ENCODE measurements at places on chromosomes 7 and 10.

- no peak for DNase-seq
Measured at GRCh38 chr10:52525761-52526160, 211.7 kb downstream of the DKK1 start.

DNA sequence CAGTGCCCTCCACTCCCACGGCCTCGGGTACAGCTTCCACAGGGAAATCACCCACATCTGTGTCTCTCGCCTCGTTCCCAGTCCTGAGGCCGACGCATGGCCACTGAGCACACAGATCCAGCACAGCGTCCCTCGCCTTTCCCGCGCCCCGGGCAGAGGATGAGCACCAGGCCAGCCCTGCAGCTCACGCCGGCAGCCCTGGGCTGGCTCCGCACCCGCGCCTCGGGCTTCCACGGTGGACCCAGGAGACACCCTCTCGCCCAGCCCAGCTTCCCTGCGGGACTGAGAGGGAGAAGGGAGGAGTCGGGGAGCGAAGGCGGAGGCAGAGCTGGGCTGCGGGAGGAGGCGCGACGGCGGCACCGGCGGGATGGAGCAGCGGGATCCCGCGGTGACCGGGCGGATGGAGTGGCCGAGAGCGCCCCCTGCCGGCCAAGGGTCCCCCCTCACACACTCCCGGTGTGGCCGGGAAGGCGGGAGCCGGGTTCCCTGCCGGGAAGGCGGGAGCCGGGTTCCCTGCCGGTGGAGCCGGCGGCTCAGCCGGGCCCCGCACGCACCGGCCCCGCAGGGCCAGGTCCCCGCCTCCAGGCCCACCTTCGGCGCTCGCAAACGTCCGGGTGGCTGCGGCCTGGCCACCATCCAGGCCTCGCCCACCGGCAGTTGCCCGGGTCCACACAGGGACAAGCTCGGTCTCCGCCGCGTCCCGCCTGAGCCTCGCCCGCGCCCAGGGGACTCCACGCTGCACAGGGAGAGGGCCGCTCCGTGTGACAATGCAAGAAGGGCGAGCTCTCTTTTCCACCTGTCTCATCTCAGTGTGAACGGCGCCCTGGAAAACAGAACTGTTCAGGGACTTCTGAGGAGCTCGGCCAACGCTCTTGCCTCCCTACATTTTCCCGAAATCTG is 110.3 kb upstream of the LANCL2 start:
- DNase-seq: peak; percentile 81

DNA sequence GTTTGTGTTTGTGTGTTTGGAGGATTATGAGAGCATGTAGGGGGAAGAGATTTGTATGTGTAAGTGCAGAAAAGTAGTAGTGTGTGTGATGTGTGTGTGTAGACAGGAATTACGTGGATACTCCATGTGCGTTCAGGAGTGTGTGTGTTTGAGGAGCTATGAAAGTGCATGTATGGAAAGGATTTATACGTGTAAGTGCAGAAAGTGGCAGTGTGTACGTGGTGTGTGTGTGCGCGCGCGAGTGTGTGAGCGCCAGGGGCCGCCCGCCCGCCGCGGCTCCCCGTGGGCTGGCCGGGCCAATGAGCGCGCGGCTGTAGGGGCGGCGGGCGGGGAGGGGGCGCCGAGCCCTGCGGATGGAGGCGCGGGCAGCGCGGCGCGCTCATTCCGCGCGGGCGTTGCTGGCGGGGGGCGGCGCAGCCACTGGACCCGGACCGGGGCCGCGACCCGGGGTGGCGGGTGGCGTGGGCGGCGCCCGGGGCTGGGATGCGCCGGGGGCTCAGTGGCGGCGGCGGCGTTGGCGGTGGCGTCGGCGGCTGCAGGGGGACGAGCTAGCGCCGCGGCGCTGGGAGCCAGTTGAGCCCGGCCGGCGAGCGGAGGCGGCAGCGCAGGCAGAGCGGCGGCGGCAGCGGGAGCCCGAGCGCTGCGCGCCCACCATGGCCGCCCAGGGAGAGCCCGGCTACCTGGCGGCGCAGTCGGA is at the start of gene BICC1:
BICC1 (plus strand) TSS at position 382 of the 697 bp plus-strand sequence; CDS start at position 654, 272 bp downstream.
- DNase-seq: no peak

DNA sequence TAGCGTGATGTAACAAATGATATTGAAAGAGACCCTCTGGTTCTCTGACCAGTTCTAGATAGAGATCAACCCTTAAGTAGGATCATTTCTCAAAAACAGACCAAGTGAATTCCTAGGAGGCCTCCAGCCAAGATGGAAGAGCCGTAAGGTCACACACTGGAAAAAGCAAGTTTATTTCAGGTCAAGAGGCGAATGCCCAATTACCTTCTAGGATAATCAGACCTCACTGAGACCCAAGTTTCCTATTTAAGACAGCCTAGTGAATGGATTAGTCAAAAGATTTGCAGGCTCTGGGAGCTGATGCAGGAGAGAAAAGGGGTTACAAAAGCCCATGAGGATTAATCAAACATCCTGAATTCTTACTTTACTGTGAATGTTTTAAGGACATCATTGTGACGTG is 486.1 kb upstream of the NRP1 start:
- peak; percentile 83 for DNase-seq

DNA sequence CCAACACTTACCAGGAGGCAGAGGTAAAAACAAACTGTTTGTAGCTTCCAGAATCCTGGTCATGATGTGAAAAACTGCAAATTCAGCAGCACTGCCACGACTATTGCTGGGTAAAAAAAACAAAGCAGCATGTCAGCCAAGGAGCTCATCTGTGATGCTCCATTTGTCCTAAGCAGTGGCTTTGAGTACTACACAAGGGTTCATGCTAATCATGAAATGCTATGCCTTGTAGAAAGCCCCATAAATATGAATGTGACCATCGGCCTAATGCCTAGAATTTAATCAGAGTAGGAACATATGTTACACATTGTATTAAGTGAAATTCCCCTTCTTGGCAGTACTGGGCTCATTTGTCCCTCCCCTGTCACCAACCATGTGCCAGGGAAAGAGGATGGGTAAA is 95.4 kb downstream of the GSAP start:
- no peak for DNase-seq

DNA sequence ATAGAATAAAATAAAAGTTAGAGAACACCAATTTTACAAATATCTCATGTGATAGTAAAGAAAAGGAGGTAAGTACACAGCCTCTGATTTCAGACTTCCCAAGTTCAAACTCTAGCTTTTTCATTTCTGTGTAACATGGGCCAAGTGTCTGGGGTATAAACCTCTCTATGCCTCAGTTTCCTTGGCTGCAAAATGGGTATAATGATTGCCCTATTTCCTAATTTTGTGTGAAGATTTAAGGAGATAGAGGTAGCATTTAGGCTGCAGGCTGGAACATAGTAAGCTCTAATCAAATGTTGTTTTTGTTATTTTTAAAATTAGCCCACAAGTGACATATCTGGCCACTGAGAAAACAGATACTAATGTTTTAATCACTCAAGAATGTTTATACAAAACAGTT is 26.1 kb upstream of the EPC1 start:
- no peak for DNase-seq

GRCh38 chr7:155401231-155401630 is 56.7 kb upstream of the EN2 start:
- no peak for DNase-seq

DNA sequence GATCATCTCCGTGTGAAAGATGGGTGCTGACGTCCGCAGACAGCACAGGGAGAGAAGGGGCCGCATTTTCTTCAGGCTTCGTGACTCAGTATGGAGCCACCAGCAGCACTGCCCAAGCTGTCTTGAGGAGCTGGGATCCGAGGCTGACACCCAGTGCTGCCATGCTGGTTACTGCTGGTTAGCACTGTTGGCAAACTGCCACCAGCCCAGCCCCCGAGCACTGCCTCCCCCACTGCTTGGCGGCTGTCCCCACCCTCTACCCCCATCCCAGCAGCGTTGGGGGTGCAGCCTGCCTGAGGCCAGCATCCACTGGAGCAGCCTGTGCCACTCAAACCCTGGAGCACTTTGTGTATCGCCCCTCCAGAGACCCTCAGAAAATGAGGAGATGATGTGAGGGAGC is 35.8 kb upstream of the EN2 start:
- DNase-seq: no peak
